ENCODE measurements at places on chromosomes 5 and 9.

- no peak for DNase-seq
Observed at GRCh38 chr9:11320989-11321388, 708.2 kb upstream of the PTPRD start.

GRCh38 chr9:131960851-131961495, 118.7 kb downstream of the MED27 start:
- no peak for DNase-seq

DNA sequence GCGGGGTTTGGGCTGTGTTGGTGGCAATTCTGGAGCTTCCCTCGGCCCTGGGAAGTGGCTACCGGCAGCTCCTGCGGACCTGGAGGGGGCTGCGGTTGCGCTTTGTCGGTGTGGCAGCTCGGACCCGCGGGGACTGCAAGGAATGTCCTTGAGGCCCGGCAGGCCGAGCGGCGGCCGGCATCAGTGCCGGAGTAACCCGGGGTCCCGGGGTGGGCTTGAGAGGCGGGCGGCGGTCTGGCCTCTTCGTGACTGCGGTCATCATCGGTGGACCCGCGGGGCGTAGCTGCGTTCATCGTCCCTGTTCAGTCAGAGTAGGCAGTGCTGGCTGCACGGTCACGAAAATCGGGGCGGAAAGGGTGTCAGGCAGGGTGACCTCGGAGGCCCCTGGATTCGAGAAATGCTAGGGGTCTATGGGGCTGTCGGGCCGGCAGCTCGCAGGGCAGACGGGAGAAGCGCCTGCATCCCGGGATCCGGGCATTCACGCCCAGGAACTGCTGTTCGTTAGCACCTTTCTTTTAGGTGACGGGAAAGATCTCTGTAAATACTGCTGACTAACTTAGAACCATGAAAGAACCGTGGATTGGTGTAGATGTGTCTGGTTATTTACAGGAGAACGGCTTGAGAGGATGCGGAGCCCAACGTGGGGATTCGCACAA, 474 bp downstream of the HMGCR start:
- DNase-seq, result peak; percentile 1

- no peak for DNase-seq
Observed at GRCh38 chr5:112338681-112339337, 80.3 kb downstream of the EPB41L4A start.

All from effector memory CD4-positive, alpha-beta T cell (primary cell).